ENCODE measurements at places on chromosomes 11 and 22.
A peak's percentile ranks its signal among the peaks of the same experiment; 100 is the strongest.

GRCh38 chr11:2708151-2708581 lies 8.4 kb upstream of the KCNQ1OT1 start:
- DNase-seq, result no peak

DNA sequence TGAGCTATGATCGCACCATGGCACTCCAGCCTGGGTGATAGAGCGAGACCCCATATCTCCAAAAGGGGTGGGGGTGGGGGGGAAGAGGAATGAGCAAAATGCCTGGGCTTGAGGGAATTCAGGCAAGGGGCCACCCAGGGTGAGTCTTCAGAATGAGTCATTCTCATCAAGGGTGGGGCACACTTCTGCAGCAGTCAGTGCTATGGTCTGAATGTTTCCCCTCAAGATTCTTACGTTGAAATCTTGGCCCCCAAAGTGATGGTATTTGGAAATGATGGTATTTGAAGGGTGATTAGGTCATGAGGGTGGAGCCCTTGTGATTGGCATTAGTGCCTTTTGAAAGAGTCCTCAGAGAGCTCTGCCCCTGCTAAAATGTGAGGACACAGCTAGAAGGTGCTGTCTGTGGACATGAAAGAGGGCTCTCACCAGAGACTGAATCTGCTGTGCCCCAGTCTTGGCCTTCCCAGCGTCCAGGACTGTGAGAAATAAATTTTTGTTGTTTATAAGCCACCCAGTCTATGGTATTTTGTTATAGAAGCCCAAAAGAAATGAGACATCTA lies 86.4 kb upstream of the THY1 start:
- no peak for DNase-seq

GRCh38 chr11:130124096-130124495 lies 35.5 kb upstream of the ST14 start:
- DNase-seq, result peak; percentile 90

- DNase-seq, result no peak
Observed at GRCh38 chr11:1153105-1153950, 4.4 kb upstream of the MUC5AC start.

DNA sequence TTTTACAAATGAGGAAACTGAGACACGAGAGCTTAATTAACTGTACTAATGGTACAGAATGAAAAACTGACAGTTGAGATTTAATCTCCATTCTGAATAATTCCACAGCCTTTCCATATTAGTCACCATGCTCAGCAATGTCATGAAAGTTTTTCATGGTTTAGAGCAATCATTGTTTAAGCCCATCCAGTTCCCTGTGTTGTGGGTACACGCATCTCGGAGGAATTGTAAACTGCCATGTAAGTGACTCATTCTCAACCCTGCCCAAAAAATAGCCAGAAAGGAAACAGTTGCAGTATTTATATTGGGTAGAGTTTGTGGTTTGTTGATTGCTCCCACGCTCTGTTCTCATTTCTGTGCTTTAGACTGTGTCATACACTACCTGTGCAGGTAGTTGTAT lies 1790.8 kb downstream of the LRRC4C start:
- no peak for DNase-seq

DNA sequence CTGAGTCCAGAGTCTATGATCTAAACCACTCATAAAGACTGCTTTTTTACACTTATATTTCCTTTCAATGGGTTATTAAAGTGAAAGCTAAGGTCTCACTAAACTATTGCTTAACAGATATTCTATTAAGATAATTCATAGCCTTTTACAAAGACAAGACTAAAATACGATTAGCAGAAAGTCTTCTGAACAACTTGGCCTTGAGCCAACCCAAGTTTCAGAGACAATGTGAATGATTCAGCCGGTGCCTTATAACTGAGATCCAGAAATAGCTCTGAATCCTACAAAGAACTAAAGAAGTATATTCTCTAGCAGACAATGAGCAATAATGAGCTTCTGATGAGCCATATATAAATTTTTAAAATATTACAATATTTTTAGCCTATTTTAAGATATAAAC lies 41.5 kb upstream of the CARD18 start:
- peak; percentile 94 for DNase-seq

- no peak for DNase-seq
Observed at GRCh38 chr11:96658436-96658835, 268.6 kb downstream of the JRKL start.

- no peak for DNase-seq
Observed at GRCh38 chr11:9796854-9797253, 133.0 kb downstream of the SWAP70 start.

GRCh38 chr11:76837696-76838677 lies 22.7 kb upstream of the ACER3 start:
- no peak for DNase-seq

GRCh38 chr11:33987975-33988580 lies 63.5 kb upstream of the CAPRIN1 start:
- DNase-seq, result peak; percentile 73

DNA sequence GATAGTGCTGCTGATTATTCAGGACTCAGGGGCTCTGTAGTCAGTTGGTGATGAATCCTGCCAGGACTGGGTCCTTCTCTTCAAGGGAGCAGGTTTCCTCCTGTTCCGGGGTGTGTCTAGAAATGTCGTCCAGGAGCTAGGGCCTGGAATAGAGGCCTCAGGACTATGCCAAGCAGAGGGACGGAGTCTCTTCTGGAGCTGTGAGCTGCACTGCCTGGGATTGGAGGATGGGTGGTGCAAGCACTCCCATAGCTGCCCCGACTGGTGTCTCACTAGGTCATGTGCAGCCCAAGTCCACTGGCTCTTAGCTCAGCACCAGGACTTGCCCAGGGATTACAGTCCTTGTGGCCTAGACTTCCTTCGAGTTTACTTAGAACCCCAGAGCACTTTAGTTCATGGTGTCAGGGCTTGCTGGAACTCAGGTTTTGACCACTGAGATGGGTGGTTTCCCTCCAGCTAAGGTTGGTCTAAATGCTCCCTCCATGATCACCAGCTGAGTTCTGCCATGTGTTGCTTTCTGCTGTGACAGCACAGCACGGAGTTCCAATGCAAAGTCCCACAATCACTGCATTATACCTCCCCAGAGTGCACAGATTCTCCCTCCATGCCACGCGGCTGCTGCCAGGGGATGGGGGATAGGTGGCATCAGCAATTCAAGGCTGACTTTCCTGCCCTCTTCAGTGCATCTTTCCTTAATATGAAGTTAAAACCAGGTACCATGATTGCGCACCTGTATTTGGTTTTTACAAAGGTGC lies 42.6 kb upstream of the SHANK2 start:
- DNase-seq, result no peak

GRCh38 chr11:18789942-18790341 lies 1.7 kb downstream of the PTPN5 start:
- no peak for DNase-seq

DNA sequence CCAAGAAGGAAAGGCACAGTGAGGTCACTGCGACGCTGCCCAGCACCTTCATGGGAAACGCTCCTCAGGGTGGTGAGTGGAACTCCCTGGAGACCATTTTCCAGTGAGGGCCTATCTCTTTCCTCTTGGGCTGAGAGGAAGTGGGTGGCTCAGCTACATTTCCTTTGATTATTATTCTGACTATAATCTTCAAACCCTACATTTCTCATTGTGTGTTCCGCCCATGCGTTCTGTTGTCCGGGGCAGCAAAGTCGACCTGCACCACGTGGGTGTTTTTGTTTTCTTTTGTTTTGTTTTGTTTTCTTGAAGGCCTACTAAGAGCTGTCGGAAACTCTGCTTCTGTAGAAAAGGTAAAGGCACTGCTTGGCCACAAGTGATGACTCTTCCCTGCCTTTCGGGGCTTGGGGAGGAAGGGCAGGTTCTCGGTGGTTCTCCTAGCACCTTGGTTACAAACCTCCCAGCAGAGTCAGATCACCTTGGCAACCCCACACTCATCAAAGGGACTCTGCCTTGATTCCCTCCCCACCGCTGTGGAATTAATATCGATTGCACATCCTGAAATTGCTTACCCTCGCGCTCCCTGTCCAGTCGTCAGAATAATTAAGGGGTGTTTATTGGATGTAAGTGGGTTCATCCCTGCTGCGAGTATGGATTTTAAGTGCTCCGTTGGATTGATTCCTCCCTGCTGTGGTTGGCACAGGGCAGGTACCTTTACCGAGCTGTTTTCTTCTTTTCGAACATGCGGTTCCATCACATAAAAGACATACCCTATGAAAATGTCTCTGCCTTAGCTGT lies 7.3 kb downstream of the PARVB start:
- peak; percentile 79 for DNase-seq

GRCh38 chr11:64717268-64717578 lies 5.8 kb downstream of the NRXN2 start:
- no peak for DNase-seq
